WTC11 (cell line): ENCODE measurements at places on chromosomes 2 and 18. TPM values are rescaled to one million over a fixed set of nuclear protein-coding genes. Genes with fewer than 3 reads are reported as not detected.

DNA sequence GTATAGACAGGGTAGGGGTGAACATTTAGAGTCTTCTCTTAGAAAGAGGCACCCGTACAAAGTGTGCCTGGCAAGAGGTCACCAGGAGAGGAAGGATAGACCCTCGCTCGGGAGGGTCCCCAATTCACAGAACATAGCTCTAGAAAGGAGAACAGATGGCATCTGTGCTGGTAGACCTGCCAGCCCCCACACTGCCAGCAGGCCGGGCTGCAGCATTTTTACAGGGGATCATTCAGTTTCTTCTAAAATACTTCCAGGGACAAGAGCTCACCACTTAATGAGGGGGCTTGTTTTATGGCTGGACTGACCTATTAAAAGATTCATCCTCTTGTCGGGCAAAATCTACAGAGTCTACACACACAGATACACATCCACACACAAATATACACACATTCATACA is 149.9 kb downstream of the SEPTIN10 start:
- no peaks in the 10 kb centered on the region for H3K4me1 ChIP-seq
- H3K36me3 ChIP-seq: no peaks in the 10 kb centered on the region
- H3K4me3 ChIP-seq: no peak overlapping the region
- H3K27me3 ChIP-seq: no peaks in the 10 kb centered on the region
- DNase-seq: no peak
- H3K27ac ChIP-seq: no peak overlapping the region

DNA sequence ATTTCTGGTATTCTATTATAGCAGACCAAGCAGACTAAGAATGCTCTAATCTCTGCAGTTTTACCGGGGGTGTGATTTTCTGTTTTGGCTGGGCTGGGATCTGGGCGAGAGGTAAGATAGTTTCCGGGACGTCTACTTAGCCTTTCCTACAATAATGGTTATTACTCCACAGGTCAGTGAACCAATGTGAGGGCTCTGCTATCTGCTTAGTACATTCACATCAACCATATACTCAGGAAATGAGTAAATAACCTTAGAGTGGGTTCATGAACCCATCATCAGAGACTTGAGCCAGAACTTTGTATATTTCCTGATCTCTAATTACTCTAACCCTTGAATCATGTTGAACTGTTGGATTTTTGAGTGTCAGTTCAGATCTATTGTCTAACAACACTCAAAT is 90.1 kb upstream of the NOL4 start:
- H3K27me3 ChIP-seq: no peaks in the 10 kb centered on the region
- H3K36me3 ChIP-seq: no peaks in the 10 kb centered on the region
- H3K4me1 ChIP-seq: 0 out of 2 replicates have a peak, but pooled peaks cover 3% of the 10 kb centered on the region
- H3K27ac ChIP-seq: no peak overlapping the region

The ECEL1 gene
- total RNA-seq: 21.4 to 23.3 TPM (median 21.9 TPM) in 3 replicates

The BMP10 gene
- not detected in 3 replicates for total RNA-seq

The CTDP1 gene
- total RNA-seq: 33.3 to 39.7 TPM (median 34.5 TPM) in 3 replicates

The SP5 gene
- 1.7 to 9.7 TPM (median 7.0 TPM) in 3 replicates for total RNA-seq
